Ammon's horn (tissue), 1 donor: ENCODE measurements at places on chromosomes 1 and 21.

DNA sequence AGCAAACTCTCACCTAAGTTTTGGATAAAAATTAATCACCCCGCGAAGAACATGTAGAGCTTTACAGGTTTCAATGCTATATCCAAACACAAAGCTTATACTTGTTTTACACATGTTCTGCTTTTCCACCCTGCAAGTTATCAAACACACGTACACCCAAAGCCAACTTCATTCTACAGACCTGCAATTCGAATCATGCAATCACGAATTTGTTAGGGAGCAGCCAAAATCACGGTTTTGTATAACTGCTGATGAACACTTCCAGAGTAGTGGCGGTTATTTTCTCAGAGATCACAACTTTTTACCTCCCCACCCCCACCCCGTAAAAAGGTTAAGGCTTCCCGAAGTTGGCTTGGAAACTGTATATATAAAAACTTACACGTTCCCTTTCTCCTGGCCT is 1.4 kb downstream of the HMGN1 start:
- no peak for DNase-seq

- peak; percentile 49 for DNase-seq
These were observed 35.8 kb downstream of the ACOT11 start for GRCh38 chr1:54583871-54584270.

GRCh38 chr21:31597683-31598082 is 61.8 kb upstream of the SOD1 start:
- no peak for DNase-seq

- DNase-seq: peak; percentile 65
These were observed 543 bp upstream of the EPHB2 start for GRCh38 chr1:22709891-22710700.
